CD4-positive, alpha-beta T cell treated with Interleukin-6 at 100 ng/mL for 8 hours (primary cell): ENCODE measurements at places on chromosomes 13 and 19.

GRCh38 chr19:32890841-32891240 is 21.3 kb upstream of the SLC7A9 start:
- DNase-seq, result no peak

- DNase-seq, result no peak
Measured at GRCh38 chr19:29807870-29808405, 3.9 kb upstream of the CCNE1 start.

- DNase-seq, result no peak
Measured at GRCh38 chr13:27415116-27415515, 9.3 kb upstream of the GTF3A start.

- DNase-seq, result no peak
Measured at GRCh38 chr13:61466280-61466679, 50.6 kb upstream of the PCDH20 start.

GRCh38 chr13:50636007-50636704 is 207.3 kb downstream of the DLEU7 start:
- no peak for DNase-seq

DNA sequence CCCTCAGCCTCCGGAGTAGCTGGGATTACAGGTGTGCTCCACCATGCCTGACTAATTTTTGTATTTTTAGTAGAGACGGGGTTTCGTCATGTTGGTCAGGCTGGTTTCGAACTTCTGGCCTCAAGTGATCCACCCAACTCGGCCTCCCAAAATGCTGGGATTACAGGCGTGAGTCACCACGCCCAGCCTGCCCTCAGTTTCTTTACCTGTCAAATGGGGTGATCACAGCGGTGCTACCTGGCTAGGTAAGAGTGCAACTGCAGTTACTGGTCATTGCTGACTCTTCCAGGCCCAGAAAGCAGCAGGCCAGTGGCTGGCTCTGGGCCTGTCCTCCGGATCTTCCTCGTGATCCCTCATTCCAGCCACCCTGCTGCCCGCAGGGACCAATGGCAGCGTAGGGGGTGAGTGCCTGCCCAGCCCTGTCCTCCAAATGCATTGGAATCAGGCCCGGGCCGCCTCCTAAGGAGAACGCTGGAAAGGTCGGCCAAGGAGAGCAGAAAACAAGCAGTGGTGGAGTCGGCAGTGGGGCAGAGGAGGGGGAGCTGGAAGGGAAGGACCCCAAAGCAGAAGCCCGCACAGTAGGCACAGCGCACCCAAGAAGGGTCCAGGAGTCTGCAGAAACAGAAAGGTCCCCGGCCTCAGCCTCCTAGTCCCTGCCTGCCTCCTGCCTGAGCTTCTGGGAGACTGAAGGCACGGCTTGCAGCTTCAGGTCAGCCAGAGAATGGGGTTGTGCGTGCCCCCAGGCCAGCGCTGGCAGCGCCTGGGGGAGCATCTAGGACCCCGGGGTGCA is 1.8 kb upstream of the SLC27A1 start:
- no peak for DNase-seq

- no peak for DNase-seq
Measured at GRCh38 chr13:106424805-106425204, 110.7 kb downstream of the EFNB2 start.

DNA sequence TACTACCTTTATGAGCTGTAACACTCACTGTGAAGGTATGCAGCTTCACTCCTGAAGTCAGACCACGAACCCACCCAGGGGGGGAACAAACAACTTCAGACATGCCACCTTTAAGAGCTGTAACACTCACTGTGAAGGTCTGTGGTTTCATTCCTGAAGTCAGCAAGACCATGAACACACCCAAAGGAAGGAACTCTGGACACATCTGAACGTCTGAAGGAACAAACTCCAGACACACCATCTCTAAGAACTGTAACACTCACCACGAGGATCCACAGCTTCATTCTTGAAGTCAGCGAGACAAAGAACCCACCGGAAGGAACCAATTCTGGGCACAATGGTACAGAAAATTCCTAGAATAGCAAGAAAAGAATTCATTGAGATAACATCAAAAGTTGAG is 1796.5 kb upstream of the MIR17HG start:
- no peak for DNase-seq

- peak; percentile 38 for DNase-seq
Measured at GRCh38 chr19:55341171-55341588, 1.5 kb downstream of the KMT5C start.

GRCh38 chr19:58476498-58477015 is 405 bp downstream of the ZNF446 start:
- DNase-seq, result no peak

DNA sequence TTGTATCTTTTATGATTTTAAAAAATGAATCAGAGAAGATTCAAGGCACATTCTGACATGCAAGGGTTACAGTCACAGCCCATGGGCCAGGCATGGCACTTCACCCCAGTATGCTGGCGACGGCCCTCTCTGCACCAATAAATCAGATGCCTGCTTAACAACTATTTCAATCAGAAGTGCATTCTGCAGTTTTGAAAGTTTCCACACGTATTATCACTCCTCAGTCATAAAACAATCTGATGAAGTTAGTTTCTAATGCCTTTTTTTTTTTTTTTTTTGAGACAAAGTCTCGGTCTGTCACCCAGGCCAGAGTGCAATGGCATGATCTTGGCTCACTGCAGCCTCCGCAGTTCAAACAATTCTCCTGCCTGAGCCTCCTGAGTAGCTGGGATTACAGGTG is 28.3 kb upstream of the FFAR2 start:
- no peak for DNase-seq

DNA sequence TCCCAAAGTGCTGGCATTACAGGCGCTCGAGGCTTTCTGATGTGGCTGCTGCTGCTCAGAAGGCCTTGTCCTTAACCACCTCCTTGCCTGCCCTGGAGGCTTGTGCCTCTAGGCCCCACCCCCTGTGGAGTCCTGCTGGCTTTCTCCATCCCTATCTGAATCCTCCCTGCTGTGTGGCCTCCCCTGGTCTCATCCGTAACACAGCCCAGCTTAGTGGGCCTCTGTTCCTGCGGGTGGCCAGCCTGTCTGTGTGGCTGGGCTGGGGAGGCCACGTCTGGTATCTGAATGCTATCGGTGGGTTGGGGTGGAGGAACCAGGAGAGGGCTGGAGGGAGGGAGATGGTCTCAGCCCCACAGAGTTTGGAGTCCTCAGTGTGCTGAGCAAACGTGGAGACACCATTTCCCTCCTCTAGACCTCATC is 4.7 kb downstream of the RPL28 start:
- DNase-seq, result no peak

- DNase-seq, result peak; percentile 43
Measured at GRCh38 chr13:51645154-51645650, 60.9 kb downstream of the WDFY2 start.

- DNase-seq, result no peak
Measured at GRCh38 chr19:50272263-50272897, 56.8 kb downstream of the KCNC3 start.

DNA sequence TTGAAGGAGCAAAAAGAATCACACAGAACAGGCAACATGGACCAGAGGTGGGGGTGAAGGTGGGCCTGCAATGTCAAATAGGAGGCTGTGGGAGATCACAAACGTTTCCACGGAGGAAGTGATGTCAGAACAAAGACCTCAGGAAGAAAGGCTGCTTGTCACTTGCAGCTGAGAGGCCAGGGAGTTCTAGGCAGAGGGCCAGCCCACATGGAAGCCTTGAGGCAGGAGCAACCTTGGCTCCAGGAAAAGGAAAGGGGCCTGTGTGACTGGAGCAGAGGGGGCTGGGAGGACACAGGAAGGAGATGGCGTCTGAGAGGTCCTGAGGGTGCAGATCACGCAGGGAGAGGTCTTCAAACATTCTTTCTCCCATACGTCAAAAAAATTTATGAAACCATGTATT is 16.3 kb downstream of the ZNF160 start:
- no peak for DNase-seq

GRCh38 chr13:29977476-29978120 is 127.2 kb upstream of the UBL3 start:
- DNase-seq, result no peak

- no peak for DNase-seq
Measured at GRCh38 chr13:40973409-40973808, 45.7 kb downstream of the ELF1 start.

- no peak for DNase-seq
Measured at GRCh38 chr19:35936738-35937268, 629 bp downstream of the LRFN3 start.

DNA sequence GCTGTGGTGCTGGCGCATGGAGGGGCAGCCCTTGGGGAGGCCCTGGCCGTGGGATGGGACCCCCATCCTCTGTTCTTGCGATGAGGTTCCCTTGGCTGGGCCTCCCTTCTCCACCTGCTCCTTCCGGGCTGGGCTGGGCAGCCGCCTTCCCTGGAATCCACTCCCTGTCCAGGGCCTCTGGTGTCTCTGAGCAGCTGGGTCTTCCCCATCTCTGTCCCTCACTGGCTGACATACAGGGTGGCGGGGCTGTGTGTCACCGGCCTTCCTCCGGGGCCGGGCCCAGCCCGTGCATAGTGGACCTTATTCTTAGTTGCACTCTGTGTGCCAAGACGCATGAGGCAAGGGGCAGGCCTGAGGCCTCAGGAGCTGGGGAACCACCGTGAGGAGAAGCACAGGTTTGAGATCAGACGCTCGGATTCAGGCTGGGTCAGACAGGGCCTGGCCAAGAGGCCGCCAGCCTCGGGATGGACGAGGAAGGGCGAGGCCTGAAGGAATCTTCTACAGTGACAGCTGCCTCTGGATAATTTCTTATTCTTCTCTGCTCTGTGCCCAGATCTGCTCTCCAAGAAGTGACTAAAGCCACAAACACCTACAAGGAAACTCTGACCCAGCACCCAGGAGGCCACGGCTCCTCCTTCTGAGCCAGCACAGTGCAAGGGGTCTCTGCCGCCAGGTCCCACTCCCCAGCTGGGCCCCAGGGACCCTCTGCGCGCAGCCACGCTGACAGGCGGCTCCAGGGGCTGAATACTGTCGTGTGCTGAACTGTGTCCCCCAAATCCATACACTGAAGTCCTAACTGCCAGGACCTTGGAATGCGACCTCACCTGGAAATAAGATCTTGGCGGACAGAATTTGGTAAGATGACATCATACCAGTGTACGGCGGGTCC is 11.0 kb downstream of the SGTA start:
- no peak for DNase-seq

DNA sequence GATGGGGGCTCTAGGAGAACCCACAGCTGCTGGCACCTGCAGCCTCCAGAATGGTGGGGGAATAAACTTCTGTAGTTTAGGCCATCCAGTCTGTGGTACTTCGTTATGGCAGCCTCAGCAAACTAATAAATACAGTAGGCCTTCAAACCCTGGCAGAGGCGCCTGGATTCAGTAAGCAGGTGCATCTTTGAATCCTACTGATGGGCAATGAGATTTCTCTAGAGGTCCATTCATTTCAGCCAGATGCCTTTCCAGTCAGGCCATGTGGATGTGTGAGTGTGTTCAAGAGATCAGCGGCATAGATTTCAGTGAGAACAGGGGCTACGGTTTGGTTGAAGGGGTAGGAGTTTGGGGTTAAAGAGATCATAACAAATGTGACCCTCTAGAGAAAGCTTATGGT is 183.5 kb upstream of the RNF113B start:
- DNase-seq, result no peak

- no peak for DNase-seq
Measured at GRCh38 chr13:59680429-59681024, 483.2 kb downstream of the DIAPH3 start.

- no peak for DNase-seq
Measured at GRCh38 chr19:1943661-1944087, 2.7 kb downstream of the CSNK1G2 start.

DNA sequence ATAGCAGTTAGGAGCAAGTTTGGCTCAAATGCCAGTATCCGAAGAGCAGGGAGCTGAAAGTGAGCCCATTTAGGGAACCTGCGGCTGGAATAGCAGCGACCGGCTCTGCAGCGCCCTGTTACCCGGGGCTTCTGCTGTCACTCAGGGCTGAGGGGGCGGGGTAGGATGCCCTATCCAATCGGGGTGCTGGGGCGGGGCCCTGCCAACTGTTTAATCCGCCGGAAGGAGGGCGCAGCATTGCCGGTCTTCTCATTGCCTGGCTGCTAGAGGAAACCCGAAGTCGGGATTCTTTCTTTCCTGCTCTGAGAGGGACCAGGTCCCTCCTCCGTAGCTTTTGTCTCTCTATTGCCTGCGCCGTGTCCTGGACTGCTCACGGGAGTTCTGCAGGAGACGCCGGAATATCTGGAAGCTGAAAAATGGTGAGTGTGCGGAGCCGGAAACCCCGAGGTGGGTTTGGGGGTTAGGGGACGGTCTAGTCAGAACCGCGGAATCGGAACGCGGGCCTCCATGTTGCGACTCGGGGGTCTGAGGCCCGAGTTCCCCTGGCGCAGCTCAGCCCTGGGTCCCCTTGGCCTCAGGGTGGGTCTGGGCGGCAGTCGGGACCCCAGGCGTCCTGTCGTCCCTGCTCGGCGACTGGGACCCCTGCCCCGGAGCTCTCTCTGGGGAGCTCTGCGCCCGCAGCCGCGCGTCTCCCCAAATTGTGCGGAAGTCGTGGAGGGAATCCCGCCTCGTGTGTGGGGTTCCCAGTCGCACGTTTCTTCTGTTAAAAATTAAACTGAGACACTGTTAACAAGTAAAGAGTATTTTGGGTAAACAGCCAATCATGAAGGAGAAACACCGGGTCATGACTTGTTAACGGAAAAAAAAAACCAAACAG is 22.8 kb downstream of the ZNF763 start:
- DNase-seq, result peak; percentile 89

DNA sequence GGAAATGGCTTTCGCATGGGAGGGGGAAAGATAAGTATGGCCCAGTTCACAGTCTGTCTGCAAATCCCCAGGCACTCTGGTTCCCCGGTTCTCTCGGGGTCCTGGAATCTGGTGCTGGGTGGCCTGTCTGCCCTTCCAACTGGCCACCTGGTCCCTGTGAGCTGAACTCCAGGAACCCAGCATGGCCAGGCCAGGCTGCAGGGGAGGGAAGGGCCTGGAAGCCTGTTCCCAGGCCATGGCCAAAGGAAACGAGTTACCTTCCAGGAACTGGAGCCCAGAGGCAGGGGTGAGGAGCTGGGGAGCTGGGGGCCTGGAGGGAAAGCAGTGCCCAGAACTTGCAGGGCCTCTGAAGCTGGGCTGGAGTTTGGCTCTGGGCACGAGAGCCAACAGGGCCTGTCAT is 19.1 kb upstream of the PNMA8C start:
- no peak for DNase-seq

GRCh38 chr13:99382428-99383133 is 75.4 kb upstream of the GPR183 start:
- DNase-seq, result peak; percentile 40

DNA sequence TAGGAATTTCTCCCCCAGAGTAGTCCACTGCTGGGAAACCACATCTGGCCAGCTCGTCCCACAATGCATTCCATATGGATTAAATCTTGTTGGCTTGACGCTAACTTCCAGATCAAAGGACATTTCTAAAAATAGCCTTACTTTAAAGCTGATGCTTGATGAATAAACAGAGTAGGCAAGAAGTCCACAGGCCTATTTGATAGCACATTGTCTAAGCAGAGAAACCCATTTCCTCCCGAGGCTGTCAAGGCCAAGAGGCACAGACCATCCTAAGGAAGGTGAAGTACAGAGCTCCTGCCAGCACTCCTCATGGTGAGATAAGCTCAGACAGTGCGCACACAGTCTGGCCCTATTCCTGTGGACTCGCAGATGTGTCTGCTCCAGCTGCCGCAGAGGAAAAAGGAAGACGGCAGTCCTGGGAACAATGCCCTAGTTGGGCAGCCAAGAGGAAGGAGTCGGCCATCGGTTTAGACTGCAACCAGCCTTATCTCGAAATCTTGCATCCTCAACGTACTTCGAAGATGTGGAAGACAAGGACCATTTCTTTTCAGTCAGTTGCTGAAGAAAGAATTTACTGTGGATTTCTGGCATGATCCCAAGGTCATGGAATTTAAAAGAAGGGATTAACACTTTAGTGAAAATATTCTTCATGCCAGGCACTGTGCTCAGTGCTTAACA is 156.8 kb downstream of the RGCC start:
- no peak for DNase-seq
